ENCODE measurements at places on chromosomes 12 and 14. TPM values are rescaled to one million over a fixed set of nuclear protein-coding genes. Genes with fewer than 3 reads are reported as not detected.

DNA sequence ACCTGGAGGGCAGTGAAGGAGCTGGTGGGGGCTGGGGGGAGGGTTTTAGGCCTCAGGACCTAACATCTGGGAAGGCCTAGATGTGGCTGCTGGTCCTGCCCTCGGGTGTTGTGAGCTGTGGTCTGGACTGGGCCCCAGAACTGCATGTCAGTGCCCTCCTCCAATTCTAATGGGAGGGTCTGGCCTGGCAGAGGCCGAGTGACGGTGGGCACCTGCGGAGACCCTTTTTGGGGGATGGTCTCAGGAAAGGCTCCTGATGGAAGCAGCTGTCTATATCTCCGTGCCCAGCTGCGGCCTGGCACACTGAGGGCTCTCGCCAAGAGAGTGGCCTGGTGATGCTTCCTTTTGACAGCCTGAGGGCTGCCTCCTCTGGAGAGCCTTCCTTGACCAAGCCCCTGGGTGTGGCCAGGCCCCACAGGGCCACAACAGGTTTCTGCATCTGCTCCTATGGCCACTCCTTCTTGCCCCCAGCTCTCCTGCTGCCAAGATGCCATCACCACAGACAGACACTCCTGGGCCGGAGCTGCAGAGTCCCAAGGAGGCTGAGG, 5.3 kb downstream of the EXOC3L4 start:
- DNase-seq: no peak

GRCh38 chr14:99261912-99262787, 9.8 kb downstream of the BCL11B start:
- no peak for DNase-seq

DNA sequence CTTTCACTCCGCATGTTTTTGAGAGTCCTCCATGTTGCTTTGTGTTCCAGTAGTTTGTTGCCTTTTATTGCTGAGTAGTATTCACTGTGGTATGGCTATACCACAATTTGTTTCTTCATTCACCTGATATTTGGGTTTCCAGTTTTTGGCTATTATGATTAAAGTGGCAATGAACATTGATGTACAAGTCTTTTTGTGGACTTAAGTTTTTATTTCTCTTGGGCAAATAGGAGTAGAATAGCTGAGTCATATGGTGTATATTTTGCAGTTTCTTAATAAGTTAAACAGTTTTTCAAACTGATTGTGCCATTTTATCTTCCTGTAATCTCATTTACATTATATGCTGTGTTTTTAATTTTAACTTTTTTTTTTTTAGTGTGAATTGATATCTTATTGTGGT, 16.2 kb downstream of the ADIPOR2 start:
- no peak for DNase-seq

The DENND5B gene
- 23.8 TPM for total RNA-seq

The EEA1 gene
- 25.2 TPM for total RNA-seq
